ENCODE measurements at places on chromosomes 3 and 15.

- DNase-seq: peak; percentile 97
Measured at GRCh38 chr15:43913026-43913780, 86.4 kb downstream of the WDR76 start.

GRCh38 chr3:186890911-186891310, 39.4 kb upstream of the ST6GAL1 start:
- no peak for DNase-seq

GRCh38 chr3:65761446-65762234, 277.1 kb downstream of the MAGI1 start:
- DNase-seq: peak; percentile 24

- DNase-seq: peak; percentile 91
Measured at GRCh38 chr15:49423021-49423420, at the start of gene FGF7. Gene FGF7, plus strand, starts transcription at chr15:49423242. Its CDS starts 1,056 bp downstream, at chr15:49424298.

- no peak for DNase-seq
Measured at GRCh38 chr15:78637776-78638435, 3.1 kb downstream of the CHRNB4 start.

GRCh38 chr15:99029341-99030144, 22.0 kb upstream of the PGPEP1L start:
- DNase-seq: no peak

DNA sequence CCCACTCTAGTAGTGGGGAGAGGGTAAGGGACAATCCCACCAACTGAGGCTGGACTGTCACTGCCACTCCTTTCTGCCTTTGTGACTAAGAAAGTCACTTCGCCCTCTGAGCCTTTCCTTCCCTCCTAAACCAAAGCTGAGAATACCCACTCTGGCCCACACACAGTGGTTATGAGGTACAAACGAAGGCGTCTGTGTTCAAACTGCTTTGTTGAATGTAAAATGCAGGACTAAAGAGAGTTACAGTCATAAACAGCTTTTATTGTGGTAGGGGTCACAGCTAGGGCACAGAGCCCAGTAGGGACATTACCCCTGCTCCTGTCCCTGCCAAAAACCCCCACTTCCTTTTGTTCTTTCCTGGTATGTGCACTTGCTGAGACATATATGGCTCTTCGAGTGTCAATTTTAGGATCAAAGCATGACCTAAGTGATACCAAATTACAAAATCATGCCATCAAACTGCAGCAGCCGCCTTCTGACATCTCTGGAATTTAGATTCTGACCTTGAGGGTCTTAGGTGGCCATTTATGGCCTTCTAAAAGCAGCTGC, 45.1 kb downstream of the CTDSPL start:
- no peak for DNase-seq
